HFFc6 (cell line): ENCODE measurements at places on chromosomes 3 and 15.

DNA sequence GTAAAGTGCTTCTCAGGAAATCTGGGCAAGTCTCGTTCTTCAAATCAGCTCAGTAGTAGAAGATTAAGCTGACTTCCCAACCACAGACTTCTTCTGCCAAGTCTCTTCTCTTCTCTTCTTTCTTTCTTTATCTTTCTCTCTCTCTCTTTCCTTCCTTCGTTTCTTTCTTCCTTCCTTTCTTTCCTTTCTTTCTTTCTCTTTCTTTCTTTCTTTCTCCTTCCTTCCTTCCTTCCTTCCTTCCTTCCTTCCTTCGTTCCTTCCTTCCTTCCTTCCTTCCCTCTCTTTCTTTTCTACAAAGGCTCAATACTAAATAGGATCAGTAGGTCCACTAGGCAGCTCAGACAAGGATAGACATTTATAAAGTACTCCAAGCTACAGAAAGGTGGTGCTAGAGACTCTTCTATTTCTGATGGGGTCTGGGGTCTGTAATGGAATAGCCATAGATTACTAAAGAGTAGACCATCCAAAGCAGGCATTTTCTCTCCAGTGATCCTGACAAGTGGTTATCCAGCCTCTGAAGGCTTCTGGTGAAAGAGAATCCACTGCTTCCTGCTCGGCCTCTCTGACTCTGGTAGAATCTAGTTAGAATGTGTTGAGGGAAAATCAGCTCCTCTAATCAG lies 100.8 kb downstream of the TPRG1 start:
- no peak for DNase-seq

DNA sequence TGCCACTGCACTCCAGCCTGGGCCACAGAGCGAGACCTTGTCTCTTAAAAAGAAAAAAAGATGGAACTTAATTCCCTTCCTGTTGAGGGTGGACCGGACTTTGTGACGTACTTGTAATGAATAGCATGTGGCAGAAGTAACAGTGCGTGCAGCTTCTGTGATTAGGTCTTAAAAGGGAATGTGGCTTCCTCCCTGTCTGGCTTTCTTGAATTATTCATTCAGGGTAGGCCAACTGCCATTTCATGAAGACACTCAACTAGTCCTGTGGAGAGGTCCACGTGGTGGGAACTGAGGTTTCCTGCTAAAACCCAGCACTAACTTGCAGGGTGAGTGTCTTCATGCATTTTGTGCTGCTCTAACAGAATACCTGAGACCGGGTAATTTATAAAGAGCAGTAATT lies 98.9 kb upstream of the PIAS1 start:
- DNase-seq, result no peak

DNA sequence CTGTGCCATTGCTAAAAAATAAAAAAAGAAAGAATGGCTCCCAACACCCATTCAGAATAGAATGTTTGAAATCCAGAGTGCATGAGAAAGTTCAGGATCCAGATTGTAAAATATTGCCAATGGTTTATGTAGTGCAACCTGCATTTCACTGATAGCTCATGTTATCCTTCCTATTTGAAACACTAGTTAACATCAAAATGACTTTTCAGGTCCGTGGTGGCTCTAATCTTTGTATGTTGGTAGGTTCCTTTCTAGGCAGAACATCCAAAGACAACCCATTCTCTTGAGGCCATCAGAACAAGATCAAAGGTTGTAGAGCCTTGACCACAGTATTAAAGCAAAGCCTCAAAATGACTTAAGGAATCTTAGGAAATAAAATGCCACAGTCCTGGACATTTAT lies 51.0 kb downstream of the PLCL2 start:
- DNase-seq, result no peak

DNA sequence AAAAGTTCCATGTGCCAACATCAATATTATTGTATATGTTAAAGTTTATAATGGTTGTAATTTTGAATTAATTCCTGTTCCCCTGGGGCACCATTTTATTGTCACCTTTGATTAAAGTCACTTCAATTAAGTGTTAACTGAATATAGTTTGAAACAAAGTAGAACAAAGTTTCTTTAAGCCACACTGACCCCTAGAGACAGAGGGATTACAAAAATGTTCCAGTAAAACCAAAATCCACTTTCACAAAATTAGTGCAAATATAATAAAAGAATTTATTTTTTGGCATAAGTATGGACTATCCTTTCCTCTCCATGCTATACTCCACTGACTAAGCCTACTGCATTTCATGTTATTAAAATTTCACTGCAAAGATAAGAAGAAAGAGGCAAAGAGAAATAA lies 123.9 kb downstream of the ZMAT3 start:
- no peak for DNase-seq

- no peak for DNase-seq
These were observed 4.3 kb upstream of the IGDCC3 start for GRCh38 chr15:65382146-65382491.

- DNase-seq, result no peak
These were observed 419.4 kb downstream of the SHQ1 start for GRCh38 chr3:72428803-72429202.
